ENCODE measurements at places on chromosomes 3 and 15.
A peak's percentile ranks its signal among the peaks of the same experiment; 100 is the strongest.

- DNase-seq: no peak
Observed at GRCh38 chr3:99534951-99535704, 103.3 kb upstream of the COL8A1 start.

GRCh38 chr3:118544458-118544857 lies 490.2 kb downstream of the IGSF11 start:
- peak; percentile 33 for DNase-seq

DNA sequence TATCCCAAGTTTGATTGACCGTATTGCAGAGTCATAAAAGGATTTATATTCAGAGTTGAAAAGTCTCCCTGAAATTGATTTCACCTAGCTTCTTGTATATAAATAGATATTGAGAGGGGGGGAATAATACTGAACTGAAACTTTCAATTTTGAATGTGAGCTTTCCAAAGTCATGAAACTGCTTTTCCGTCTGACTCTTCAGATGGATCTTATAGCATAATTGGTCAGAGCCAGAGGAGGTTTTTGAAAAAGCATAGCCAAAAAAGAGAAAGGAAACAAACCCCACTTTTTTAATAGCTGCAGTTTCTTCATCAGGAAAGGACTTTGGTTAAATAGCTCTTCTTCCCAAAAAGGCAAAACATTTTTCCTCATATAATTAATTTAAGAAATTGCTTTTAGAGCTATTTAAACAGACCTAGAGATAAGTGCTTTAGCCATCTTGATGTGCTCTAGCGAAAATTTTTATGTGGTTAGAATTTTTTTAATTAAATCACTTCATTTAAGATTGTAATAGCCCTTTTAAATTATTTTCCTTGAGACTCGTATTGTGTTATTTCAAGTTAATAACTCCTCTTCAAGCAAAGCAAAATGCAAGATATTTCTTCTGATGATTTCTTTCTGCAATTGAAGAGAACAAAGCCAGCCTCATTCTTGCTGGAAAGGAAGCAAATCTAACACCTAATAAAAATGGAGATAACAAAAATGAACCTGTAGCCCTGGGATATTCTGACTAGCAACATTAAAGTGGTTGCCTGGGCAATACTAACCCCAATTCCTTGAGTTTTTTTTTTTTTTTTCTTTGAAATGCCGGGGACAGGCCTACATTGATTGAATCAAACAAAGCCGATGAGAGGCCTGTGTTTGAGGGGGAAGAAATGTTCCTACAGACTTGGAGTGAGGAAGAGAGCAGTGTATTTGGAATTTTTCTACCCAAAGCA lies 173.6 kb downstream of the PTPRG start:
- no peak for DNase-seq

DNA sequence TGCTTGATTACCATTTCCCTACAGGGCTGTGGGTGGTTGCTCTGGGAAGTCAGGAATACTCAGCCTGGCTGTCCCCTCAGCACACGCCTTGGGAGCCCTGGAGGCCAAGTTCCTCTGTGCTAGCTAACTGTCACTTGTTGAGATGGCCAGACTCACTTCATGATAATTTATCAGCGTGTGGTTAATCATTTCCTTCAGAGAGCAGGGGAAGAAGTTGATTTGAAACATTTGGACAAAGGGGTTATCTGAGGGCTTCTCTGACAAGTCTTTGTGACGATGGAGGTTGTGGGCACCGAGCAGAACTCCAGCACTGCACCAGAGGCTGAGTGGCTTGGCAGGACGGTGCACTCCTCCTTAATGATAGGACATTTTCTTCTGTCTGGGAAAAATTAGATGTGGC lies 61.9 kb downstream of the WHAMM start:
- DNase-seq: no peak

- DNase-seq: no peak
Observed at GRCh38 chr3:64345371-64345770, 120.1 kb upstream of the PRICKLE2 start.

GRCh38 chr3:100756441-100756840 lies 47.1 kb downstream of the TFG start:
- no peak for DNase-seq

- peak; percentile 50 for DNase-seq
Observed at GRCh38 chr3:124492824-124493223, 237.4 kb upstream of the UMPS start.

- DNase-seq: peak; percentile 69
Observed at GRCh38 chr3:52339612-52340011, 23.5 kb downstream of the DNAH1 start.

- DNase-seq: no peak
Observed at GRCh38 chr3:193680220-193680619, 87.2 kb downstream of the OPA1 start.

DNA sequence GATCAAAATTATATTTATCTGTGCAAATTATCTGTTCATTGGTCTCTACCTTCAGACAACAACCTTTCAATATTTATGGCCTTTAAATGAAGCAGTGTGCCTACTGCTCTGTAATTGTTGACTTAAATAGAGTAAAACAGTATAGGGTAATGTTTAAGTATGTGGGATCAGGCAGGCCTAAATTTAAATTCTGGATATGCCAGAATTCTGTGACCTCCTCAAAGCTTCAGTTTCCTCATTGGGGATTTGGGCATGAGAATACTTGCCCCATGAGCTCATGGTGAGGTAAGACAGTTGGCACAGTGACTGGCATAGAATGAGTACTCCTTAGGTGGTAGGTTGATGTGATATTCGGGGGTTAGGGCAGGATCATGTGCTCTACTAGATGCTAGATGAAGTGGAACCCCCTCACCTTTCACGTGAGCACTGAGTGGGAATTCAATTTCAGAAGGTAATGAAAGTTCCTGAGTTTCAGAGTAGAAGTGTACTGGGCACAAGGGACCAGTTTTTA lies 14.9 kb downstream of the ARL8B start:
- DNase-seq: no peak

DNA sequence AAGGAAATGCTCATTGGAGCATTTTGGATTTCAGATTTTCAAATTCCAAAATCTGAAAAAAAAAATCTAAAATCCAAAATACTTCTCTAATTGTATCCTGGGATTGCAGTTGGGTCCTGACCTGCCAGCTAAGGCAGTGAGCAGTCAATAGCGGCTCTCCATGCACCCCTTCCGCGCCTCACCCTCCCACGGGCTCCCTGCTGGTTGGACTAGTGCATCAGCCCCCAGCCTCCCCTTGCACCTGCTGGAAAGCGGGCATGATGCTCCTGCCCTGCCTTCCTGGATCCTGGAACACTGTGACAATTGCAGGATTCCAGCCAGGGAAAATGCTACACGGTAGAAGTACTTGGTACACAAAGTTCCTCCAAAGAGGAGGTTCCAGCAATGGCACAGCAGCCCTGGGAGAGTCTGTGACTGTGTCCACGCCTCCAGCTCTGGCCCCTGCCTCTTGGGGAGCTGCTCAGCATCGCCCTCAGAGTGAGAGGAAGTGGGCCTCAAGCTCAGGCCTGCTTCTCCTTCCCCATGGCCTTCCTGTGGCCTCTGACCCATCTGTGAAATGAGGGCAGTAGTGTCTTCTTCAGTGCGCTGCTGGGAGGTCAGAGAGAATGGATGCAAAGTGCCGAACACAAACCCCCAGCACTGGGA lies 39.5 kb upstream of the CHRNB4 start:
- DNase-seq: no peak

DNA sequence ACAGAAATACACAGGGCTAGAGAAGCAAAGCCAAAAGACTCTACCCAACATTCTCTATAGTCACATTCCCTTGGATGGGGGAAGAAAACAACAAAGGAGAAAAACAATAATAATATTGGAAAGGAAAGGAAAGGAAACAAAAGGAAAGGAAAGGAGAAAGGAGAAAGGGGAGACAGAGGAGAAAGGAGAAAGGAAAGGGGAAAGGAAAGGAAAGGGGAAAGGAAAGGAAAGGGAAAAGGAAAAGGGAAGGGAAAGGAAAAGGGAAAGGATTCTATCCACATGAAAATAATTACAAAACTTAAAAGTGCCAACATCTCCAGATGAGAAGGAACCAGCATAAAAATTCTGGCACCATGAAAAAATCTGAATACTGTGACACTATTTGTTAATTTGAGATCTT lies 54.1 kb upstream of the MNS1 start:
- DNase-seq: no peak

DNA sequence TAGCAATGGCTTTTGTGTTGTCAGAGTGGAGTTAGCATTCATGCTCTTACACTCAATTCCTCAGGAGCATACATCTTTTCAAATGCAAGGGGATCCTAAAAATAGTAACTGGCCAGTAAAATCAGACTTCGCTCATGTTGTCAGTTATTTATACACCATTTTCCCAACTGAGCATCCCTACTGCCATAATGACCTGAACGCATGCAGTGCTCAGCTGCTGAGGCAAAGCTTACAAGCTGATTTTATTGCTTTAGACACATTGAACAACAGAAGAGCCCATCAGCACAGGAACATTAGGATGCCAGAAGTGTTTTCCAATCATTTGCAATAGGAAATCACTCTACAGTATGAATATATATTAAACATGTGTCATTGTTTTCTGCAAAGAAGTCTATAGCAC lies 689.7 kb upstream of the BCHE start:
- no peak for DNase-seq

- no peak for DNase-seq
Observed at GRCh38 chr3:126343649-126344035, 13.6 kb downstream of the KLF15 start.

DNA sequence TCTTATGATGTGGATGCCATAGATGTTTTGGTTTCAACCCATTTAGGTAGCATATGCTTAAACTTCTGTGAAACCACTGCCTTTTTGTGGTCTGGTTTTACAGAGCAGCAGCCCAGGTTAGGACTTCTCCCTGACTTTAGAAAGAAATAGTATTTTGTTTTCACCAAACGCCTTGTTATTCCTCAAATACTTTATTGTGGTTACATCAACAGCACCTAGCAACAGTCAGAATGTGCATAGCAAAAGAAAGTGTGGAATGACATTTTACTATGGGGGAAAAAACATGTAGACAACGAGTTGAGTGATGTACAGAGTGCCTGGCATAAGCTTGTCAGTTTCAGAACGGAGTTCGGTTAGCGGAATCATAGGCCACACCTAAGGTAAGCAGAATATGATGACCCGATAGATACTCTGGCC lies 159.2 kb downstream of the TPRG1 start:
- DNase-seq: no peak

GRCh38 chr15:60994963-60995475 lies 234.1 kb downstream of the RORA start:
- peak; percentile 49 for DNase-seq

GRCh38 chr3:157131861-157132260 lies 28.1 kb downstream of the CCNL1 start:
- DNase-seq: no peak

DNA sequence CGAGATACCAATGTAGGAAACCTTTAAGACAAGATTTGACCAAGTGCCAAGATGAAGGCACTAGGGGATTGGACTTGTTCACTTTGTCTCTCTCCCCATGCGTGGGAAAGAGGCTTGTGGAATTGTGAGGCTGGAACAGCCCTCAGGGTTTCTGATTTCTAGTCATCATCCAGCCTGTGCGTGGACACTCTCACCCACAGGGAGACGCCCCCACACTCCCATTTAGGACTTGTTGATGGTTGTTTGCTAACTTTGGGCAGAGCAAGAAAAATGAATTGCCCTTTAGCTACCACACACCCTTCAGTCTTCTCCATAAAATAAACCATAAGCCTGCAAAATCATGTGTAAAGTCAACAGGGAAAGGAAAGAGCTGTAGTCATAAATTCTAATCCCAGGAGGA lies 18.4 kb downstream of the ACKR2 start:
- DNase-seq: no peak

DNA sequence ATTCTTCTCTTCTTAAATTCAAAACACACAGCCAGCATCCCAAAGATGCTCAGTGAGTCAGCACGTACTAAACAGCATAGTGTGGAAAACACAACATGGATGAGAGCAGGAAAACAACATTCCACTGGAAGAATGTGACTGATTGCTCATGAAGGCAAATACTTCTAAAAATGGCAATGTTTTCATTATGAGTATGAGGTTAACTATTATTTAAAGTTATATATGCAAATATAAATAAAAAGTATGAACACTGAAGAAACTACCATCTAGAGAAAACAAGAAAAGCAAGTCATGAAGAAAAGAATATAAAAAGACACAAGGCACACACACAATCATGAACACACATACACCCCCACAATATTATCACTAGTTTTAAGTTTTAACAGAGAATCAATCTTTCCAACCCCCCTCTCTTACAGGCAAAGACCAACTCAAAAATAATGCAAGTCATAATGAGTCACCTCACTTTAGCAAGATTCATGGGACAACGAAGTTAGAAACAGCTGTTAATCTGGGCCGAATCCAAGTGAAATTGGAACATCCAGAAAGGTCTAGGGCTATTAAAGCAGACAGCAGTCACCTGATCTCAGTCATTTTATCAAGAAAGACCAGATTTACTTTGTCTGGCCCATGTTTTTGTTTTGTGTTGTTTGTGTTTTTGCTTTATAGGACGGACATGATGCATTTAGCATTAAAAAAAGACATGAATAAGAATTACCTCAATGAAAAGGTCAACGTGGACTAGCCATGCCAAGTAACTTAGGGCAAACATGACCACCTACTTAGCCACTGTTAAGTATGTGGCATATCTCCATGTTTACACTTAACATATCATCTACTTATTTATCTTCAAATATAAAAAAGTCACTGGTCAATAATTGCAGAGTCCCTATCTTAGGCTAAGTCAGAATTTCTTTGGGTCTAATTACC lies 18.1 kb downstream of the GBE1 start:
- DNase-seq: peak; percentile 4

- no peak for DNase-seq
Observed at GRCh38 chr15:36951731-36952247, 148.6 kb downstream of the MEIS2 start.

GRCh38 chr3:47424434-47425382 lies 43.9 kb downstream of the PTPN23 start:
- no peak for DNase-seq

GRCh38 chr3:117346901-117347300 lies 637.3 kb downstream of the TUSC7 start:
- DNase-seq: no peak

GRCh38 chr15:94526071-94526689 lies 294.8 kb downstream of the MCTP2 start:
- DNase-seq: no peak

GRCh38 chr3:46733026-46733800 lies 15.5 kb upstream of the PRSS50 start:
- no peak for DNase-seq
